Motor neuron (in vitro differentiated cells): ENCODE measurements at places on chromosomes 5 and 9. TPM values are rescaled to one million over a fixed set of nuclear protein-coding genes. Genes with fewer than 3 reads are reported as not detected.

SPEF2 gene
- 9.5 TPM in 2 replicates for total RNA-seq

MLLT3 gene
- 31.8 and 35.4 TPM in 2 replicates for total RNA-seq

SLC36A2 gene
- not detected in 2 replicates for total RNA-seq

CARD6 gene
- 12.8 and 13.5 TPM in 2 replicates for total RNA-seq

ICE1 gene
- total RNA-seq: 25.0 and 25.5 TPM in 2 replicates

MTRR gene
- total RNA-seq: 36.7 and 37.3 TPM in 2 replicates

PCDHB3 gene
- total RNA-seq: 2.8 and 3.4 TPM in 2 replicates

PCA3 gene
- 2.7 and 3.3 TPM in 2 replicates for total RNA-seq

DNA sequence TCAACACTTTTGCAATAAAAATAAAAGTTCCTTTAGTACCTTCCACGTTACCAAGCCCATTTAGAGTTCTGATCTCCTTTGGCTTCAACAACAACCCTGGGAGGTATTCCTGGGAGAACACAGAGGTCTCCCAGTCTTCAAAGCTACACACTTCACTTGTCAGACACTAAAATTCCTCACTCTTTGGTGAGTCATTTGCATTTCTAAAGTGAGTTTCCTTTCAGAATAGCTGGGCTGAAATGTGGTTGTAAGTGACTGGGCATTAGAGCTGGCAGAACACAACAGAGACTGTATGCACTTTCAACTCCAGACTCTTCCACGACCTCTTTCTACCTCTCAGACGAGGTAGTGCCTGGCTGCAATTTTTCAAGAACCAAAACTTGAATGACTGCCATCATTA, 11.5 kb upstream of the F2RL1 start:
- peak; percentile 36 for ATAC-seq

DNA sequence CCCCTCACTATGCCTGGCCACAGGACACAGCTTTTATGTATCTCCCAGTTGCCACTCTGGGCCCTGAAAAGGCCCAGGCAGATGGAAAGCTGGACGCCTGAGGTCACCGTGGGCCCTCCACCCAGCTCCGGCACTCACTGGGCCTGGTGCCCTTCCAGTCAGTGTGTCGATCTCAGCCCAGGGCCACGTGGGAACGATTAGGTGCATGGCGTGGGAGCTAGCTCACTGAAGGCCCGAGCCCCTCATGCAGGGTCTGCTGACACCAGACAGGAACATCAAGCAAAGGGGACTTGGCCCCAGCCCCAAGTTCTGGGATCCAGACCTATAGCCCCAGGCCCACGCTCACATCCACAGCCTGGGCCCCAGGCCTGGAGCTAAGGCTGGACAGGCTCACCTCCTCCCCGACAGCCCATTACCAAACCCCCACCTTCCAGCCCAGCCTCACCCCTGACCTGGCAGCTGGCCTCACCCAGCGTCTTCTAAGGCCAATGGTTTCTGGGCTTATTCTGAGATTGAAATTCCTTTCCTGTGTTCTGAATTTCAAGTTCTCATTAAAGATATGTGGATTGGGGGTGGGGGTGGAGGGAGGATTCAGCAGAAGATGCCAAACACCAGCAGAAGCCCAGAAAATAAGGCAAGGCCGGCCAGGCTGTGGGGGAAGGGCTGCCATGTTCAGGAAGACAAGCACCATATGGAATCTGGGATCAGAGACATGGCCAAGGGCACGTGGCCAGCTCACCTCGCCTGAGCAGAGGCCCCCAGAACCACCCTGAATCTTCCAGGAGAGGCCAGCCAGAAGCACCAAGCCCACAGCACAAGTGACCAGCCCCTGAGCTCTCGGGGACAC, 74.5 kb downstream of the ADAMTS2 start:
- ATAC-seq: no peak

- ATAC-seq: no peak
Observed at GRCh38 chr5:154315756-154316155, 125.2 kb downstream of the GALNT10 start.

DNA sequence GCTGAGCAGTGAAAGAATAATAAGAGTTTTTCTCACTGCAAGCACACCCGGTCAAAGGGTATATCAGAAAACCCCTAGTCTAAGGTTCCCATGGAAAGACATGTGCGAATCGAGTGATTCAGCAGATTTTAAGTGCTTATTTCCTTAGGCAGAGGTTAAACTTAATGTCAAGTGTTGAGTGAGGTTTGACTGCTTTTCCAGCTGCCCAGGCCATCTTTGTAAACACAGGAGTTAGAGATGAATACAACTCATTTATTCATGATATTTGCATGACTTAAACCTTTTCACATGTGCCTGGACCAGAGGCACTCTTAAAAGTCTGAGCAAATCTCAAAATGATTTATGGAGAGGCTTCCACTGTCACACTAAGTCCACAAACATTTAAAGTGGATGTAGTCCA, 137.8 kb upstream of the RGMB start:
- peak; percentile 32 for ATAC-seq

DNA sequence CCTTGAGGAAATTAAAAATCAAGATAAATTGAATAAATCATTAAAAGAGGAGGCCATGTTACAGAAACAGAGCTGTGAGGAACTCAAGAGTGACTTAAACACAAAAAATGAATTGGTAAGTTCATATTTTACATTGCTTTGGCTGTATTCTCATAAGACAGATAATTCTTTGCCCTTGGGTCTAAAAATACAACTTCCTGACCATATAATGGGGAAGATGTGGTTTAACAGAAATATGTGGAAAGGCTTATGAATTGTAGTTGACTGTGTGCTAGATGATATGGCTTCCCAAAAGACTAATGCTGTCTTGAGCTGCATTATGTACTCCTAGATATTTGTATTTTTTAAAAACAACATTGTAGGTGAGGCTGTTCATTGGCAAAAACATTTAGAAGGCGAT, 33.1 kb downstream of the CNTRL start:
- no peak for ATAC-seq

- no peak for ATAC-seq
Observed at GRCh38 chr5:74390822-74391221, 249.7 kb downstream of the ENC1 start.

DNA sequence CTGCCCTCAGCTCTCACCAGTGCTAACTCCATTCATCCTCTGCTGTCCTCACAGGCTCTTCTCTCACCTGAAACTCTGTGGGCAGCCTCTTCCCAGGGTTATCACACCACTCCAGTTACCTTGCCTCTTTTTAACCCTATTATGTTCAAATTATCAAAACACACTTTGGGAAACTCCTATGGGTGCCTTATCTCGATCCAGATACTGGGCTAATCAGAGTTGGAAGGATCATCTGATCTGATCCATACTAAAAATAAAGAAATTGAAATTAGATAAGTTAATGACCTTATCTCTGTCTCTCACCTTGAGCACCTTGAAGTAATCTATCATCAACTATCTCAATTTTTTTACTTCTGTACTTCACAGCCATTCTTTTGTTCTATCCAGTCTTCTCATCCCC, 300.5 kb upstream of the ISL1 start:
- no peak for ATAC-seq

DNA sequence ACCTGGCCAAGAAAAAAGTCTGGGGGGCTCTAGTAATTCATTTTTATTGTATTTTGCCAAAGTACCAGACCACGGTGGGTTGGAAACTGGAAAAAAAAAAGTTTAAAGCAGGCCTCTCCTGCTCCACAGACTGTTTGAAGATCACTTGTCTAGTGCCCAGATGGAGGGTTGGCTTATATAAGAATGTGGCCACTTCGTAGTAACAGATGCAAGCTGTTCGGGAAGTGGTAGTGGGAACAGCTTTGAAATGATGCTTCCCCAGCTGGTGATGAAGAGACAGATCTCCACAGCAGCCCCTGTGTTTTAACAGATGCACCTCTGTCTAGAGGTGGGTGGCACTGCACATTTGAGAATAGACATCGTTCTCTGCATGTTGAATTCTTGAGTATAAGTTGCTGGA, 54.3 kb upstream of the DMRT3 start:
- ATAC-seq: no peak

DNA sequence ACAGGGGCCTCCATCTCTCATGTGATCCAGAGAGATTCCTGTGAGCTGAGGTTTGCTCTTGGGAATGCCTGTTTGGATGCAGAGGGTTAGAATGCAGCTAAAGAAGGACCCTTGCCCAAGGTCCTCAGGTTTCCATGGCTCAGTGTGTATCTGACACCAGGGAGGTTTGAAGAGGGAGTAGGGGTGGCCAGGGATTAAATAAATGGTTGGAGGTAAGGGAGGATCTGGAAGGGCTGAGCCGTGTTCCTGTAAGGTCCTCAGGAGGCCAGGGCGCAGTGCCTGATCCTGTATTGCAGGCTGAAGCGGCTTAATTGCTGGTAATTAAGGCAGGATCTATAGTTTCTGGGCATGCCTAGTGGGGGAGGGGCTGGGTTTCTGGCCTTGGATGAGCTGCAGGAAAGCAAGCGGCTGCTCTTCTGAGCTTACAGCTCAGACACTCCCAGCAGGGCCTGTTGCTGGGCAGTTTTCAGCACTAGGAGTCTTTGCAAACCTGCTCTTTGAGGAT, 41.5 kb upstream of the MAP1B start:
- peak; percentile 90 for ATAC-seq

DNA sequence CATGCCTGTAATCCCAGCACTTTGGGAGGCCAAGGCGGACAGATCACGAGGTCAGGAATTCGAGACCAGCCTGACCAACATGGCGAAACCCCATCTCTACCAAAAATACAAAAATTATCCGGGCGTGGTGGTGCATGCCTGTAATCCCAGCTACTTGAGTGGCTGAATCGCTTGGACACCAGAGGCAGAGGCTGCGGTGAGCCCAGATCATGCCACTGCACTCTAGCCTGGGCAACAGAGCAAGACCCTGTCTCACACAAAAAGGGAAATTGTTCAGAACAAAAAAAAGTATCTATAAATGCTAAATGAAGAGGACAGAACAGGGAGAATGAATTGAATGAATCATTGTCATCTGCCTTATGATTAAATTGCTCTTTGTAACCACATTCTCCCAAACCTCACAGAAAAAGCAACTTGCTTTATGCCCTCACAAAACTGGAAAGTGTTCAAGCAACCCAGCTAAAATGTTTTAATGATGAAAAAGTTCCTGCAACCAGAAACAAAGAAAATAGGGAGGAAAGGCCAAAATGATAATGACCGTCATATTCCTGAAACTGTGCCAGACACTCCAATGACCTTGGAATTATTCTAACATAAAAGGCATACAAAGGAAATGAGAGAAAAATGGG, 83.7 kb downstream of the SERINC5 start:
- no peak for ATAC-seq

DNA sequence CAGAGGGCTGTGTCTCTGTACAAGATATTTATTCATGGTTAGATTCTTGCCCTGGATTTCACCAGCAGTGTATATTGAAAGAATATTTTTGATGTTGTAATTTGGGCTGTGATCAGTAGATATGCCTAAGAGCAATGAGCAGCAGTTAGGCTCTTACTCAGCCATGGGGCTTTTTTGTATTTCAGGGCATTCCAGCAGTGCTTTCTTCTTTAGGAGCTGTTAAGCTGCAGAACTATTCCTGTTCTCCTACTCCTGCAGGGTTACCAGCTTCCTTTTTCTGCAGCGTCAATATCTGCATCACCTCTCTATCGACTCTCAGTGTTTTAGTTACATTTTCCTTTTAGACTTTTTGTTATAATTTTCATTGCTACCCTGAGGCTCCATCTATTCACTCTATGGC, 206.2 kb downstream of the SLCO4C1 start:
- no peak for ATAC-seq

DNA sequence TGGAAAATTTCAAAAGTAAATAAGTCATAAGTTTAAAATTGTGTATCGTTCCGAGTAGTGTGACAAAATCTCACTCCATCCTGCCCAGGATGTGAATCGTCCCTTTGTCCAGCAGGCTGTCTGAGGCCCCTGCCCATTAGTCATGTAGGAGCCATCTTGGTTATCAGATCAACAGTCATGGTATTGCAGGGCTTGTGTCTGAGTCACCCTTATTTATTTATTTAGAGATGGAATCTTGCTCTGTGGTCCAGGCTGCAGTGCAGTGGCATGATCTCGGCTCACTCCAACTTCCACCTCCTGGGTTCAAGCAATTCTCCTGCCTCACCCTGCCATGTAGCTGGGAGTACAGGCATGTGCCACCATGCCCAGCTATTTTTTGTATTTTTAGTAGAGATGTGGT, 30.2 kb downstream of the ITGA2 start:
- ATAC-seq: no peak

DNA sequence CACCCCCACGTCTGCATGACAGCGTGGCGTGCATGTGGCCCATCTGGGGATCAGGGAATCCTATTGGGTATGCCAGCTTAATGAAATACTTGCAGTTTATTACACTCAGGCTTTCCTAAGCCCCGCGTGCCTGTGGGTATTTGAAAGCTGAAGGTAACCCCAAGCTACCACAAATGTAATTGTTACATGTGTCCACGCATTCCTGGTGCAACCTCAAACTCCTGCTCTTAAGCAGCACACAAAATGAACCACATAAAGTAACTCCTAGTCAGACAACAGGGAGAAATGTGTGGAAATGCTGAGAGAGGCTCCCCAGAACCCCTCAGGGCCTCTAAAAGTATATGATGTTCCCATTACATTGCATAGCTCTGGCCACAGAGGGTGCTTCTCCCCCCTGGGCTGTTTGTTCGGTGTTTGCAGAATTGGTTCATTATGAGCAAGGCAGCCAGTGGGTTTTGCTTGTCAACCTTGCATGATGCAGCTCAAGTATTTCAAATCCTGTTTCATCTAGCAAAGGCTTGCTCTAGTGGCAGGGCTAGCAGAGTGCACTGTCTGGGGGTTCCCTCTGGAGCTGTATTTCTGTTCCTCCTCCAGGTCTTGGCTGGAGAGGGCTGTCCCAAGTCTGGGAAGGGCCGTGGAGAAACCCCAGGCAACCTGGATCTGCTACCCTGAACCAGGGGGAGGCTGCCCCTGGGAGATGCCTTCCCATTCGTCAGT, 1.8 kb upstream of the DCANP1 start:
- peak; percentile 84 for ATAC-seq

DNA sequence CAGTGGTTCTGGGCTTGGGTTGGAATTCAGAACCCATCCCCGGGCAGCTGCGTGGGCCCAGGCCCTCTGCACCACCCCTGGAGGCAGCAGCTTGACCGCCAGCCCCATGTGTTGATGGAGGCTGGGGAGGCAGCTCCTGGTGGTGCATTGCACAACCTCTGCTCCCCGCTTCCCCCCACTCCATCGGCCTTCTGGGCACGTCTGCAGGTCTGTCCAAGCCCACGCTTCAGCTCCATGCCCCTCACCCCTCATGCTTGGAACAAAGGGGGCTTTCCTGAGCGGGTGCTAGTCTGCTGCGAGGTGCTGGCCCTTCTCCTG, 1.4 kb downstream of the NCS1 start:
- ATAC-seq: no peak
